ENCODE measurements at places on chromosomes 2 and 18. TPM values are rescaled to one million over a fixed set of nuclear protein-coding genes. Genes with fewer than 3 reads are reported as not detected.

GRCh38 chr2:240398661-240399267 is 36.7 kb upstream of the GPC1 start:
- no peak overlapping the region for H3K4me3 ChIP-seq
- no peaks in the 10 kb centered on the region for H3K36me3 ChIP-seq
- H3K27me3 ChIP-seq, result no peaks in the 10 kb centered on the region
- H3K4me1 ChIP-seq, result peaks cover 10% of the 10 kb centered on the region

DNA sequence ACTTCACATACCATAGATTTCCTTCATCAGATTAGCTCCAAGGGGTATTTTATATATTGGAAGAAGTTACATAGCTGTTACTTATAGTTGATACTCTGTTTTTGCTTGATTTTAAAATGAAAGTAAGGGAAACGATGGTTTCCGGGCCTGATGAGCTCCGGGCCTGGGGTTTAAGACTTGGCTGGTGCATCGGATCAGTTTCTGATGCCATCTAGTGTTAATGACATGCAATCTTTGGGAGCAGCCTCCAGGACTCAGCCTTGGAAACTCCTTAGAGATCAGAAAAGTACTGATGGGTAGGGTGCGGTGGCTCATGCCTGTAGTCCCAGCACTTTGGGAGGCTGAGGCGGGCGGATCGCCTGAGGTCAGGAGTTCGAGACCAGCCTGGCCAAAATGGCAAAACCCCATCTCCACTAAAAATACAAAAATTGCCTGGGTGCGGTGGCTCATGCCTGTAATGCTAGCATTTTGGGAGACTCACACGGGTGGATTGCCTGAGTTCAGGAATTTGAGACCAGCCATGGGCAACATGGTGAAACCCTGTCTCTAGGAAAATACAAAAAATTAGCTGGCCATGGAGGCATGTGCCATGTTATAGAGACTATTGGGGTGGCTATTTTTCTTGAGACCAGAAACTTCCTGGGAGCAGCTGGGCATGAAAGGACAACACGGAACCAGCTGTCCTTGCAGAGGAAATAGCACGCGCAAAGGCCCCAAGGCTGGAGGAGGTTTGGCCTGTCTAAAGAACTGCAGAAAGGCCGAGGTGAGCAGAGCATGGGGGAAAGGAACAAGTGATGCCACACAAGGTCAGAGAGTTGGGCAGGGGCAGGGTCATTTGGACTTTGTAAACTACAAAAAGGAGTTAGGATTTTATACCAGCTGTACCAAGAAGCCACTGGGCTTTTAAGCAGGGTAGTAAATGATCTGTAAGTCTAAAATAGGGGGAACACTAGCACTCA is 46.9 kb upstream of the CNOT11 start:
- H3K4me1 ChIP-seq, result peaks cover 7% of the 10 kb centered on the region
- H3K27me3 ChIP-seq, result no peaks in the 10 kb centered on the region
- DNase-seq, result peak; percentile 21
- no peak overlapping the region for H3K27ac ChIP-seq
- H3K4me3 ChIP-seq, result no peak overlapping the region

DNA sequence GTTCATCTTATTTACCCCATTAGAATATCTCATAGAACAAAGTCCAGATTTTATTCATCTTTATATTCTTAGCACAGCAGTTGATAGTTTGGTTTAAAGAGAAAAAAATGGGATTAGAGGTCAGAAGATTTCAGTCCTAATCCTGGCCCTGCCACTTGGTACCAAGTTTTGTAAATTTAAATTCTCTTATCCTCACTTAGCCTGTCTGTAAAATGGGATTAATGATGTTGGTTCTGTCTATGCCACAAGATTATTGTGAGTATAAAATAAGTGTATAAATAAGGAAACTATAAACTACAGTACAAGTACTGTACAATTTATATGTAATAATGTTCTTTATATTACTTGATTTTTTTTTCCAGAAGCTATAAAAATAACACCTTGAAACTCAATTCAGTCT is 17.1 kb upstream of the DRC1 start:
- H3K4me1 ChIP-seq, result peaks cover 9% of the 10 kb centered on the region
- DNase-seq, result no peak
- peaks cover 3% of the 10 kb centered on the region for H3K36me3 ChIP-seq
- no peak overlapping the region for H3K4me3 ChIP-seq
- no peaks in the 10 kb centered on the region for H3K27me3 ChIP-seq

The GCG gene
- 0.27 TPM for total RNA-seq

The CNGA3 gene
- 0.84 TPM for total RNA-seq

Data from neural crest cell (in vitro differentiated cells).